ENCODE measurements at places on chromosomes 6 and 20. TPM values are rescaled to one million over a fixed set of nuclear protein-coding genes. Genes with fewer than 3 reads are reported as not detected.

Gene TINAG
- total RNA-seq: not detected

Gene TASP1
- total RNA-seq: 22.1 TPM

DNA sequence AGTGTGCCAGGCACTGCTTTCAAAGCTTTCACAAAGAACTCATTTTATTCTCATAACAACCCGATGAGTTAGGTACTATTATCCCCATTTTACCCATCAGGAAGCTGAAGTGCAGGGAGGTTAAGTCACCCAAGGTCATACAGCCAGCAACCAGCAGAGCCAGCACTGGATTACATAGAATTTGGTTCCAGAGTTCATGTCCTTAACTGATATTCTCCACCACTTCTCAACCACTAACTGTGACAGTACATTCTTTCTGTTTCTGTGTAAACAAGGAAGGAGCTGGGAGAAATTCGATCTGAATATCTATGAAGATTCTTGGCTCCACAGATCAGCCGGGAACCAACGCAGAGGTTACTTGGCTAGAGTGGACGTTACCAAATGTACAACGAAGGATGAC is 98.0 kb downstream of the KIF16B start:
- no peak for DNase-seq

- DNase-seq: no peak
These were observed 1162.2 kb upstream of the GJE1 start for GRCh38 chr6:140970485-140970884.

DNA sequence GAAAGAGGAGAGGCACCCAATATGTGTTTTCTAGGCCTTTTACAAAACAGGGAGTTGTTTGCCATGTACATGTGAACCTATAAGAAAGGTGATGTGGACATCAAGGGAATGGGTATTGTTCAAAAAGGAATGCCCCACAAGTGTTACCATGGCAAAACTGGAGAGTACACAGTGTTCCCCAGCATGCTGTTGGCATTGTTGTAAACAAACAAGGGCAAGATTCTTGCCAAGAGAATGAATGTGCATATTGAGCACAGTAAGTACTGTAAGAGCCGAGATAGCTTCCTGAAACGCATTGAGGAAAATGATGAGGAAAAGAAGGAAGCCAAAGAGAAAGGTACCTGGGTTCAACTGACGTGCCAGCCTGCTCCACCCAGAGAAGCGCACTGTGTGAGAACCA is 13.1 kb downstream of the QRSL1 start:
- no peak for DNase-seq
